ENCODE measurements at places on chromosomes 5 and 9.
A peak's percentile ranks its signal among the peaks of the same experiment; 100 is the strongest.

DNA sequence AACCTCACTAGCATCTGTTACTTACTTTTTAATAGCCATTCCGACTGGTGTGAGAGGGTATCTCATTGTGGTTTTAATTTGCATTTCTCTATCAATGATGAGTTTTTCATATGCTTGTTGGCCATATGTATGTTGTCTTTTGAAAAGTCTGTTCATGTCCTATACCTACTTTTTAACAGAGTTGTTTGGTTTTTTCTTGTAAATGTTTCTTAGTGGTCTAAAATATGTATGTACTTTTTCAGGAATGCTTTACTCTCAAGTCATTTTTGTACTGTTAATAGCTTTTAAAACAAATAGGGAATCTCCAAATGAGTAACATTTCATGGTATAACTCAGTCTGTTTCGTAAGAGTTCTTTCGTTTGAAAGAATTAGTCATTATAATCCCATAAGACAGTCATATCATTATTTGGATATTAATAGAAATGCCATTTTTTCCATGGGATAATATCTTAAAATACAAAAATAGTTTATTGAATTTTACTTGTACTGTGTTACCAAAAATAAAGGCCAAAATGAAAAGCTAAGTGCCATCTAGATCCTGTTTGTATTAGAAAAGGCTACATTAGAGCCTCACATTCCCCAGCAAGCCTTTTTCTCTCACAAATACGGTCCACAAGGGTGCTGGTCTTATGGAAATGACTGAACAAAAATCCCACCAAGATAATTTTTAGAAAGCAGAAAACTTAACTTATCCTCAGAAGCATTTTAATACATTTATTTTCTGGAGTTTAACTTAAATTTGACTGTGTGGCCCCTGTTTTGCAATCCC lies 247.7 kb downstream of the PJA2 start:
- no peak for DNase-seq

DNA sequence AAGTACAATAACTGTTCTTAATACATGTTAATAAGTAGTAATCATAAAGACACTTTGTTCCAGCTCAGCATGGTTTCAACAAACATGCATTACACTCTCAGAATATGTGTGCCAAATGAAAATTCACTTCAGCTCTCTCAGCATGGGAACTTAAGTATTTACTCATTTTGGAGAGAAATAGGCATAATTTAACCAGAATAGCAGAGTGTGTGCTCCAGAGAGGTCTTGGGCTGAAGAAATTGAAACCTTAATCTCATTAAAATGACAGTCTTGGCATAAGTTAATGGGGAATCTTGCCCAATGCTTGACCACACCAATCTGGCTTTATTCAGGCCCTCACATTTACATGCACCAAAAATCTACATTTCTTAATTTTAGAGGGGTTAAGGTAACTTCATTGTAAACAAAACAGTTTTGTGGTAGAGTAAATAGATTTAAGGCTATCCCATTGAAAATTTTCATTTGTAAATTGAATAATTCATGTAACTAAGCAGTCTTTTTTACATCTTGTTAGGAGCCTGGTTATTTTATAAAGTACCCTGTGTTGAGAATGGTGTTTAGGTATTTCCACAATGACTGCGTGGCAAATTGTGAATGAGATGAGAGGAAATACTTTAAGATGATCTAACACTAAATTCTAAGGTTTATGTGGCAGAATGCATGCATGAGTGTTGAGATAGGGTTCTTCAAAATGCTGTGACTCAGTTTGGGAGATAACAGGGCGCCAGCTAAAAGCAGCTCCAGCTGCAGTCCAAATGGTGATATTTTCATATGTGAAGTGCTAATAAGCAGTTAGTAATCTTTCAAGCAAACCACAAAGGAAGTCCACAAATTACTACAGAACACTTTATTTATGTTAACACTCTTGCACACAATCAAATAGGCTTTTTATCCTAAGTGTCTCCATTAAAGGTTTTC lies 11.3 kb upstream of the LOX start:
- no peak for DNase-seq

DNA sequence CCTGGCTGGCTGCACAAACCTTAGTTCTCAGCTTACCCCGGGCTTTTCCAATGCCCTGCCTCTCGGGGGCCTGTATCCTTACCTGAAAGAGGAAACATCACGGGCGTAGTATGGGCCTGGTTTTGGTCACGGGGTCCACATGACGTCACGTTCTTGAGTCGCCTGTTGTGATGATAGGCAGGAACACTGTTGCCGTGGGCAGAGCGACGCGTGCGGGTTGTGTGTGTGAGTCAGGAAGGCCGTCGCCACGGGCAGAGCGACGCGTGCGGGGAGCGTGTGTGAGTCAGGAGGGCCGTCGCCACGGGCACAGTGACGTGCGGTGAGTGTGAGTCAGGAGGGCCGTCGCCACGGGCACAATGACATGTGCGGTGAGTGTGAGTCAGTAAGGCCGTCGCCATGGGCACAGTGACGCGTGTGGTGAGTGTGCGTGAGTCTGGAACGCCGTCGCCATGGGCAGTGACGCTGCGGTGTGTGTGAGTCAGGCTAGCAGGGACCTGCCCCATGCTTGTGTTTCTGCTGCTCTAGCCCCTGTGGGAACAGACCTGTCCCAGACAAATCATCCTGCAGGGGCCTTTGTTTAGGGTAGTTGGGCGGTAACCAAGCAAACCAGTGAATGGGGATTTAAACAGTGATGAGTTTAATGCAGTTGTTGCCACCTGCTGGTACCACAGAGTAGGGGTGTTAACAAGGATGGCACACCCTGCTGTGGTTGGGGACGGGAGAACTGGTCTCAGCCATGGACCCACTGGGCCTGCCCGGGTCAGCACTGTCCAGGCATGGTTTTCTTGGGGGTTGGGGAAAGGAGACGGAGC lies 19.8 kb downstream of the TRIP13 start:
- no peak for DNase-seq

- DNase-seq: no peak
Observed at GRCh38 chr9:131937451-131937850, 142.2 kb downstream of the MED27 start.

DNA sequence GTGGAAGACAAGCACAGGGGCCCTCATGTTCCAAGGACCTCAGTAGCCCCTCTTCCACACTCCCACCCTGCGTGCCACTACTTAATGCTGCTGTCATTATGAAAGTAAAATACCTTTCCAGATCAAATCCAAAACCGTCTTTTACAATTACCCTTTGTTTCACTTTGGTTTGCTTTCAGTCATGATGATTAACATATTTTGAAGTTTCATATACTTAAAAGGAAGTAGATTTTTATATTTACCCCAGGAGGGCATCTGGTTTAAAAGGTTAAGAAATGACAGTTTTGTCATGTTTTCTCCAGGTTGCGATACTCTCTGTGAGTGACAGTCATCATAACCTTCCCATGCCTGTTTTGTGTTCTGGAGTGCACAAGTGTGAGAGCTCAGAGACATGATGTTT lies 13.5 kb upstream of the MAP1B start:
- DNase-seq: no peak

DNA sequence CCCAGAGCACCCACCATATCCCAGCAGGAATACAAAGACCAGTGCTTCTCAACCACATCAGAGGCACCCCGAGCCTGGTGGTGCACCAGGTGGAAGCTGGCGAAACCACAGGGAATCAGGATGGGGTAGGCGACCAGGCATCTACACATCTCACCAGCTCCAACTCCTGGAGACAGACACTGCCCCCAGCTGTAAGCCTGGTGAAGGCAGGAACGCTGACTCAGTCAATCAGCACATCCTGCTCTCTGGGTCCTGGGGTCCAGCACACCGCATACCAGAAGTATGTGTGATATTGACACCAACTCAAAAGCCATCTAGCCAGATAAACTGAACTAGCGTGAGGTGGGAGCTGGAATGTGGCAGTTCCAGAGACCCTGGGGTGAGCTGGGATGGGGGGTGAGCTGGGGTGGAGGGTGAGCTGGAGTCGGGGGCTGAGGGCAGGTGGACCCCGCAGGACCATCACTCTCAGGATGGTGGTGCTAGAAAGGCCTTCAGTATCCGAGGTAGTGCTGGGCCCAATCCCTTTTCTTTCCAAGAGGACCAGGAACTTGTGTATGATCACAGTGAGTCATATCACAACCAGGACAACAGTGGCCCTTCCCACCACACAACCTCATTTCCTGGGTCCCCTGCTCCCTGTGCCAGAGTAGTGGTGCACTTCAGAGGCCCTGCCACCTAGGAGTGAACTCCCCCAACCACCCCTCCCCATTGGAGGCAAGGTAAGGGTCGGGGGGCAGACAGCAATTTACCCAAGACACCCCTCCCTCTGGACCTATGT lies 2.5 kb downstream of the DBN1 start:
- no peak for DNase-seq

DNA sequence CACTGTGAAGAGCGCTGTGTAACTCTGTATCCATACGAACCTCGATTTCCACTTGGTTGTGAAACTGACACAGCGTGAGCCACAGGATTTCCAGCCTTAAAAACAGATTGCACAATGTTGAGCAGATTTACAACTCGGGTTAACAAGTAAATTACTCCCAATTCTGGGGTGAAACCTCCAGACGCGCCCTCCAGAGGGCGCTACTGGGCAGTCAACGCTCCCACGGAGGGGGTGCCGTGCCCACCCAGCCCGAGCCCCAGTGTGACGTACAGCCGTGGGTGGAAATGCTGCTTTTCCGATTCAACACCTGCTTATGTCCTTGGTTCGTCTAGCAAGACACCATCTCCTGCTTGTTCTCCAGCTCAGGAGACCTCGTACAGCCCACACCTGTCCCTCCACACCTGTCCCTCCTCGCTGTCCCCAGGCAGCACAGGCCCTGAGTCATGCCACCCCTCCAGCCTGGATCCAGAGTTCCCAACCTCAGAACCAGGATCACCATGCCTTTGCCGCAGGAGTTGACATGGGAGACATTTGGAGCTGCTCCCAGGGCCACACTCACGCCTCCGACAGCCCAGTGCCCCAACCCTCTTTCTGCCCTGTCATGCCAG lies 34.4 kb upstream of the SLC6A3 start:
- DNase-seq: peak; percentile 44

DNA sequence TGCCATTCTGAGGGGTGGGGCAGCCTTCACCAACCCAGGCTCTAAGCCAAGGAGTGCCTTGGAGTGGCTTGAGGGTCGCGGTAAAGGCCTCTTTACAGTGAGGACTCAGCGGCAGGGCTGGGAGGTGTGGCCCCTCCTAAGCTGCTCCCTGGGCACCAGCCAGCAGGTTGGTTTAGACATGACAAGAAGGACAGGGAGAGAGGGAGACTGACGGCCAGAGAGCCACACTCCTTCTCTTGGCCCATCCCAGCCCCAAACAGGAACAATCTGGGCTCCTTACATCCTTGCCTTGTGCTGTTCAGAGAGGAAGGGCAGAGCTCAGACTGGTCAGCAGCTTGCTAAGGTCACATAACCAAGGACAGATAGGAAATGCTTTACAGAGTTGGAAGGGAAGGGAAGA lies 94.5 kb downstream of the LMX1B start:
- DNase-seq: no peak

- no peak for DNase-seq
Observed at GRCh38 chr5:10400831-10401230, 40.8 kb upstream of the ROPN1L start.

DNA sequence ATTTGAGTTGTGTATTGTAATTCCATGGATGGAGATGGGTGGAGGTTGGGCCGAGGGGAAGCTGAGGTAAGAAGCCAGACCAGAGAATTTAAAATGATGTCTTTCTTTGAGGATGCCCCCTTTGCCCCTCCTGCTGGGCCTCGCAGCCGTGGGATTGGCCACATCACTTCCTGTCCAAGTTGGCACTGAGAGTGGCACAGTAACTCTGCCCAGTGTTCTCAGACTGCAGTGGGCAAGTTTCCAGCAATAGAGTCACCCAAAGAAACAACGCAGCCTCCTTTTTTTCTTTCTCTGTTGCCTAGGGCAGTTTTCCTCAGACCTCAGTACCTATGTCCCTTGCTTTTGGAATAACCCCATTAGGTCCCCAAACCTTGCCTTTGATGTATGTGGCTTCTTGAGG lies 306.6 kb upstream of the DMRT1 start:
- DNase-seq: no peak

DNA sequence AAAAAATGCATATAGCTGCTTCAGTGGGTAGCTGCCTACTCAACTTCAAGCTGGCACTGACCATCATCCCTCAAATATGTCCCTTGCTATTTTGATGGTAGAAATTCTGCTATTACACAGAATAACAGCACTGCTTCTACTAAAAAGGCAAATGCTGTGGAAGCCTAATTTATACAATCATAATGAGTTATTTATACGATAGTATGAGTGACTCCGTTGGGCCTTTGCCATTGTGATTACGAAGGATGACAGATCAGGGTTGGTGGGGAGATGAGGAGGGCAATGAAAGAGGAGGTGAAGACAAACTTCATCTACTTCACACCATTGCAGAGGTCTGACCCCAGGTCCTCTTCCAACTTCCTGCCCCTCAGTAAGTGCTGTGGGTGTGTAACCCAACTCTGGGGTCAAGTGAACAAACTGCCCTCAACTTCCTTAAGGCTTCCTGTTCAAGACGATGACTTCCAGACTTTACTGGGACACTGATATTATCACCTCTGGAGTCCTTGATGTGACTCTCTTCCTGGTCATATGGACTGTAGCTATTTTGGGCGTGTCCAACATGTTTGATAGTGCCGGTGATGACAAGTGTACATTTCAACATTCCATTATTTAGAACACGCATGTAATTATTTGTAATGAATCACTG lies 74.1 kb upstream of the RPS23 start:
- no peak for DNase-seq

DNA sequence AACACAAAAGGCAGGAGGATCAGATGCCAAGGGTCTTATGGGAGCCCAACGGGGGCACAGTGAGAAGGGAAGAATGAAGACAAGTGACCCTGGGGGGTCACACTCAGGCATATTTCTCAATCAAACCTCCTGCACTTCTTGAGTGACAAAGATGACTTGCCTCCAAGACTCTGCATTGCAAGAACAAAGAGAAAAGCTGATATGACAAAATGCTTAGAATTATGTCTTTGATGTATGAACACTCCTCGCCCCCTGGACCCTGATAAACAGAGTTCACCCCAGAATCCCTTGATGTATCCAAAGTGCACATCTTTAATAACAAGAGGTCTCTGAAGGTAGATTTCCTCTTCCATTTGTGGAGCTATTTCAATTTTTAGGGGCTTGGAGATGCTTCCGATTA lies 146.5 kb downstream of the C5orf15 start:
- no peak for DNase-seq

- no peak for DNase-seq
Observed at GRCh38 chr5:56168066-56168478, 65.1 kb downstream of the ANKRD55 start.
